ENCODE measurements at places on chromosomes 11 and 22. TPM values are rescaled to one million over a fixed set of nuclear protein-coding genes. Genes with fewer than 3 reads are reported as not detected.
A peak's percentile ranks its signal among the peaks of the same experiment; 100 is the strongest.

The FERMT3 gene
- 221 TPM for total RNA-seq

The CNIH2 gene
- 2.7 TPM for total RNA-seq

The OR6T1 gene
- total RNA-seq = not detected

The MMP27 gene
- total RNA-seq = not detected

The DEPDC7 gene
- total RNA-seq = 1.9 TPM

The HYLS1 gene
- total RNA-seq = 1.1 TPM

The TCN2 gene
- total RNA-seq = 8.1 TPM

The OR2D2 gene
- 2.4 TPM for total RNA-seq

The ANKRD13D gene
- total RNA-seq = 77.8 TPM

The VSIG10L2 gene
- total RNA-seq = not detected

The SERPING1 gene
- total RNA-seq = 49.8 TPM

The RFPL2 gene
- total RNA-seq = not detected

GRCh38 chr11:72162891-72163492 lies 27.5 kb downstream of the FOLR3 start:
- DNase-seq = no peak

GRCh38 chr11:10385696-10386095 lies 69.4 kb upstream of the AMPD3 start:
- no peak for DNase-seq

GRCh38 chr11:44851496-44851895 lies 99.2 kb downstream of the TP53I11 start:
- DNase-seq = no peak

DNA sequence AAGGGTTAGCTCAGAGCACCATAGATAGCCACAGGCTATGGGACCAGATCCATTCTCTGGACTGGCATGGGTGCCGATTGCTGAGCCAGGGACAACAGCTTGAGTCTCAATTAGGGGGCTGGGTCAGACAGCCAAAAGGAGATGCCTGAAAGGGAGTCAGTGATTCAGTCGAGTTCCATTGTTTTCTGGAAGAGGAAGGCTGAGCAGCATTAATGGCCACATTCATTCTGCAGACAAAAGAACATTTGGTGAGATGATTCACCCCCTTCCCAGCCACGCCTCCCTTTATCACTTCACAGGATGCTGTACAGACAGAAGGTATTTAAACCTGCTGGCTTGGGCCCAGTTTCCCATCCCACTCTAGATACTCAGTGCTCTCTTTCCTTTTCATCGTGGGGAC lies 131.9 kb downstream of the ADAMTS15 start:
- DNase-seq = no peak

GRCh38 chr22:39520226-39521105 lies at the start of gene ATF4:
ATF4 (plus strand) TSS chr22:39520562; CDS start chr22:39521446, 884 bp downstream.
- peak; percentile 76 for DNase-seq

- no peak for DNase-seq
Observed at GRCh38 chr11:59069087-59069486, 17.0 kb upstream of the GLYATL1B start.

- no peak for DNase-seq
Observed at GRCh38 chr11:34355726-34356125, 2.1 kb downstream of the ABTB2 start.

GRCh38 chr22:41560095-41560471 lies 727 bp upstream of the CSDC2 start:
- no peak for DNase-seq

DNA sequence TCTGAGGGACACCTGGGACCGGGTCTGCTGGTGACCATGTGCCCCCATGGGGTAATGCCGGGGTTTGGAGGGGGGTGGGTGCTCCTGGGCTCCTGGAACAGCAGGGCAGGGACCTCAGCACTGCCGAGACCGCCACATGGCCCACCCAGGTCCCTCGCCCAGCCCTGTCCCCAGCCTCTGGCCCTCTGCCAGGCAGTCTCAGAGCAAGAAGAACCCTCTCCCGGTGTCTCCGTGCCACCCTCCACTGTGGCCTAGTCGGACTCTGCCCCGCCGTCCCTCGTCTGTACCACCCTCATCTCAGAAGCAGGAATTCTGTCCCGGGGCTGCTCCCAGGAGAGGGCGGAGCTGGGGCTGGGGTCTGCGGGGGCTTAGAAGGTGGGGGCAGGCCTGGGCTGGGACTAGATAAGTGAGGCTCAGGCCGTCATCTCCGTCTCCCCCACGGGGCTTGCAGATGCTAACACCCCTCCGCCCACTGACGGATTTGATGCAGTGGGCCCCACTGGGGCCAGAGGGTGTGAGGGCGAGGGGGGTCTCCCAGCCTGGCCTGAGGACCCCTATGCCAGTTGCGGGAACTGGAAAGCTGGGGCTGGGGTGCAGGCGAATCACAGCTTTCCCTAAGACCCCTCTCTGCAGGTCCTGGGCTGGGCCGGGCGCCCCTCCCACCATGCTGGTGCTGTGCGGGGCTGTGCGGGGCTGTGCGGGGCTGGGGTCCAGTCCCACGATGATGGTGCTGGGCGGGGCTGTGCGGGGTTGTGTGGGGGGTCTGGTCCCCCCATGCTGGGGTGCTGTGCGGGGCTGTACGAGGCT lies 1.1 kb downstream of the MUC5AC start:
- no peak for DNase-seq

- no peak for DNase-seq
Observed at GRCh38 chr11:122791836-122792235, 46.5 kb upstream of the CRTAM start.

DNA sequence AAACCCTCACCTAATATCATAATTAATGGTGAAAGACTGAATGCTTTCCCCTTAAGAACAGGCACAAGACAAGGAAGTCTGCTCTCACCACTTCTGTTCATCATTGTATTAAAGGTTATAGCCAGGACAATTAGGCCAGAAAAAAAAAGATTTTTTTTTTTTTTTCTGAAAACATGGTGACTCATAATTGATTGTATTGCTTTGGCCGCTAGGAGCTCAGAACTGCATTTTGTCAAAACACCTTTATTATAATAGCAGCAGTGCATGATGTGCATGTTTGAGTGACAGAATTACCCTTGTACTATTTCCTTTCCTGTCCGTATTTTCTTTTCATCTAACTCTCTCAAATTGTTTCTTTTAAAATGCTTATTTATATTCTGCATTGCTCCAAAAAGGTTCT lies 98.1 kb downstream of the RNF169 start:
- no peak for DNase-seq

DNA sequence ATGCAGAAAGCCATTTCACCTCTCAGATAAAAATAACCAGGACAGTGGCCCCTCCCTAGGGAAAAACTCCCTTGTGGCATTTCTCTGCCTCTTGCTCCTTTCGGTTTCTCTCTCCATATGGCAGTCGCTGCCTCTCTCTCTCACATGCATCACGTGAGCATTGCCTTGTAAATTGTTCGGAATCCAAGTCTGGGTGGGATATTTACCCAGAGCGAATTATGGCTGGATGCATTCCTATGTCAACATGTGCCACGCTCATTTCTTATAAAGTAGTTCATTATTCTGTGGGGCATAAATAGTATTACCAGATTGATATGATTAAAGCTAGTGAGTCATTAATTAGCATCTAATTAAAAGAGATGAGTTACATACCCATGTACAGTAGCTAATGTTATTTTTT lies 392.9 kb downstream of the INSC start:
- no peak for DNase-seq

DNA sequence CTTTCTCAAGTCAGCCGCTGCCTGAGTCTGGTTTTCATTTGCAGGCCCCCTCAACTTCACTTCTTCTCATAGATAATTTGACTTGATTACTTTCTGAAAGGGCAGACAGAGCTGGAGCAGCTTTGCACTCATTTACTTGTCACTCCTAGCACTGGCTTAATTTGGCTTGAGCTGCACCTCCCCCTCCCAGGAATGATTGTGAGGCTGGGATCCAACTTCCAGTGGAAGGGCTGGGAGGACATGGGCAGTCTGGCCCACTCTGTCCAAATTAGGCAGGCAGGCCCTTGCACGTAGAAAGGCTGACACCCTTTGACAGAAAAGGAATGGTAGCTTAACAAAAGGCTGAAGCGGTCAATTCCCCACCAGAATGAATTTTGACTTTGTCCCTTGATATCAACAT lies 453.9 kb downstream of the ETS1 start:
- DNase-seq = no peak

DNA sequence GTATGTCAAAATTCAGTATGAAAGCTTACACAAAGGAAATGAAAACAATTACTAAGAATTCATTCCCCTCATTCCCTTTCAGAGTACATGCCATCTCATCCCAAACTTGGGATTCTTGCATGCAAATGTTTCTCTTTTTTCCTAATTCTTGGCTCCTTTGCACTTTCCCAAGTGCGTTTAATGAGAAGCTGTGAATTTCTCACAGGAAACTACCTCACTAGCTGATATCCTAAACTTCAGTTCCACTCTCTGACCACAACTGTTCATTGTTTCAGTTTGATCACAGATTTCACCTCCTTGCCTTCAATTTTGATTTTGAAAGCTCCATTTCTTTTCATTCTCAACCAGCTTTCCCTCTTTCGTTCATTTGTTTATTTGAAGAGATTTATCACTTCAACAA lies 5.9 kb upstream of the ARL14EP start:
- DNase-seq = no peak

DNA sequence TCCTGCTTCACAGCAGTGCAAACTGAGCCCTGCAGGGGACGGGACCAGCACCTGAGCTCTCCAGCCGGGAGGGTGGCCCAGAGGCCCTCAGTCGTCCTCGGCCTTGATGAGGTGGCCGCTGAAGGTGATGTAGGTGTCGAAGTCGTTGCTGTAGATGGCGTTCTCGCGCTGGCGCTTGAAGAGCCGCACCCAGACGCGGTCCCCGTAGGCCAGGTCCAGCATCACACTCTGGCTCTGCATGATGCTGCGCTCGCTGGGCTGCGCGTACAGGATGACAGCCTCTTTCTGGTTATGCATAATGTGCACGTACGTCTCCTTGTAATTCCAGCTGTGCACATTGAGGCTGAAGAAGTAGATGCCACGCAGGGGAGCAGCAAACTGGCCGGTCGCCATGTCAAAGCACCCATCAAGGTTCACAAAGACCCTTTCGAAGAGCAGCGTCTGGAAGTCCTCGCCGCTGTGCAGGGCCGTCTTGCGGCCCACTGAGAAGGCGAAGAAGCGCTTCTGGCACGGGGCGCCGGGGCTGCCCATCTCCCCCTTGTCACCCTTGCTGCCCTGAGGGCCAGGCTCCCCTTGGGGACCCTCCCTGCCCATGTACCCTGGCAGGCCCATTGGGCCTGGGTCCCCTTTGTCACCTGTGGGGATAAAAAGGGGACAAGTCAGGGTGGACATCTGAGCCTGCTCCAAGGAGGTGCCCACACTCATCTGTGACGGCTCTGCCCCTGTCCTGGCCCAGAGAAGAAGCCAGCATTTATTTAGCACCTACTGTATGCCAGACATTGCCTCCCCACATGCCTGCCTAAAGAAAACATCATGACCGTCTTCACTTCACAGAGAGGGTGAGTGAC lies 5.7 kb downstream of the C1QTNF6 start:
- no peak for DNase-seq

GRCh38 chr11:71463331-71464211 lies 10.6 kb downstream of the NADSYN1 start:
- DNase-seq = no peak

- peak; percentile 58 for DNase-seq
Observed at GRCh38 chr11:8262552-8263108, 1.0 kb downstream of the LMO1 start.

GRCh38 chr22:38843201-38843656 lies 599 bp downstream of the NPTXR start:
- DNase-seq = peak; percentile 73

- DNase-seq = no peak
Observed at GRCh38 chr22:34608106-34608505, 457.9 kb upstream of the ISX start.

GRCh38 chr11:129267716-129268115 lies 75.6 kb upstream of the ARHGAP32 start:
- no peak for DNase-seq

GRCh38 chr22:28440592-28441390 lies 238.8 kb downstream of the TTC28 start:
- no peak for DNase-seq

- DNase-seq = no peak
Observed at GRCh38 chr11:122782222-122782621, 56.1 kb upstream of the CRTAM start.

DNA sequence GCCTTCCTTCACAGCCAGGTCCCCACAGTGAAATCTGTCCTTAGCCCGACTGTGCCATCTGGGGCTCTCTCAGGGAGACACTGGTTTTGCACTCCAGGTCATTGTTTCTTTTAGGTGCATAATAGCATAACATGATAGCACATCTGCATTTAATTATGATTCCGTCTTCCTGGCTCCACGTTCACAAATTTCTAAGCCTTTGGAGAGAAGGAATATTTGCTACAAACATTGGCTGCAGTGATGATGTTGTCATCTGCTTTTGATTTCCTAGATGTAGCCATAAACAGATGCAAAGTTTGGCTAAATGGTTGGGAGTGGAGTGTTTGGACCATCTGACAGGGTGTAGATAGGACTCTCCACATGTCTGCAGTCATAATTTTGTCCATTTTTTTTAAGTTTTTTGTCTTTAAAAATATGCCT lies 12.0 kb upstream of the CAT start:
- no peak for DNase-seq

DNA sequence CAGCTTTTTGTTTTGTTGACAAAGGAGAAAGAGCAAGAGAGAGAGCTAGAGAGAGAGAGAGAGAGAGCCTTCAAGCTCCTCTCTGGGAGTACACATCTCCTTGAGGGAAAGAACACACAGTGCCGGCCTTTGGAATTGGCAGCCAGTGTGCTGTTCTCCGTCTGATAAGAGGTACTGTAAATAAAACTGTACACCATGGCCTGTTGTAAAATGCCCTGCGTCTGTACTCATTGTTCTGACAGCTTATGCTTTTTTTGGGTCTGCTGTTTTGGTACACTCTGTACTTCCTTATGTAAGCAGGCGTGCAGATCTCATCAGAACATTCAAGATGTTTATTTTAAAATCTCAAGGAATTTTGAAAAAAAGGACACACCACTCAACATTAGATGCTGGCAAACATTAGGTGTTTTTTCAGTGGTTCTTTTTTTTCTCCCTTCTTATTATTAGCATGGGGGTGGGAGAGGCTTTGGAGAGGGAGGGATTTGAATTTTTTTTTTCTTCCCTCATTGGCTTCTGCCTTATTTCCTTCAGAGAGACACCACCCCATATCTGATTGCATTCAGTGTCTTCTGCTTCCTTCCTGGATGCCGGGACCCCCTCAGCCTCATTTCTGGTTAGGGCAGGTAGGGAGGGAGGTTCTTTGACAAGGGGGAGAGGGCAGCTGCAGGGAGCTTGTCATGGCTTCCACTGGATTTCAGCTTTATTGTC lies 116.8 kb upstream of the NNMT start:
- no peak for DNase-seq

- peak; percentile 28 for DNase-seq
Observed at GRCh38 chr22:17243524-17243923, 24.3 kb upstream of the ADA2 start.

- DNase-seq = no peak
Observed at GRCh38 chr11:96391698-96392307, 2.0 kb downstream of the JRKL start.

- no peak for DNase-seq
Observed at GRCh38 chr22:49244466-49245420, 582.9 kb downstream of the BRD1 start.

DNA sequence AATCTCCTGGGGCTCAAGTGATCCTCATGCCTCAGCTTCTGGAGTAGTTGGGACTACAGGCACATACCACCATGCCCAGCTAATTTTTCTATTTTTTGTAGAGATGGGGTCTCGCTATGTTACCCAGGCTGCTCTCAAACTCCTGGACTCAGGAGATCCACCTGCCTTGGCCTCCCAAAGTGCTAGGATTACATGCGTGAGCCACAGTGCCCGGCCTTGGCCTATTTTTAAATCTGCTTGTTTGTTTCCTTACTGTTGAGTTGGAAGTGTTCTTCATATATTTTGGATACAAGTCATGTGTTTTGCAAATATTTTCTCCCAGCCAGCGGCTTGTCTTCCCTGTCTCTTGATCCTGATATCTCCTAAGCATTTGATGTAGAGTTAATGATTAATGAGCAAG lies 5.0 kb downstream of the PARVB start:
- no peak for DNase-seq

Measured in hematopoietic multipotent progenitor cell (in vitro differentiated cells).